ENCODE measurements at places on chromosomes 11 and 22.

DNA sequence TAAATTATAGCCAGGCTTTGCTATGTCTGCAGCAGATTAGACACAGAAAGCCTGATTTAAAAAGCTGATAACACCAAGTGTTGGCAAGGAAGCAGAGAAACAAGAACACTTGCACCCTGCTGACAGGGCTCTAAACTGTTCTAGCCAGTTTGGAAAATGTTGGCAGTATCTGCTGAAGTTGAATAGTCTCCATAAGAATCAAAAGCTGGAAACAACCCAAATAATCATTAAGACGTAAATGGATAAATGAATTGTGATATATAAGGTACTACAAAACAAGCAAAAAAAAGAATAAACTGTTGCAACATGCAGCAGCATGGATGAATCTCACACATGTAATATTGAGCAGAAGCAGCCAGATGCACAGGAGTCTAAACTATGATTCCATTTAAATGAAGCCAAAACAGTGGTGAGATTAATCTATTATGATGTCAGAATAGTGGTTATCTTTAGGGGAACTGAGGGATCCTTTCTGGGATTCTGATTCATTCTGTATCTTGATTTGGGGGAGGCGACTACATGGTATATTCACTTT is 40.4 kb upstream of the ADORA2A start:
- DNase-seq = no peak

- DNase-seq = no peak
Measured at GRCh38 chr22:49930596-49931412, 12.4 kb downstream of the CRELD2 start.

- DNase-seq = no peak
Measured at GRCh38 chr11:104907521-104908185, 9.4 kb upstream of the CASP12 start.

DNA sequence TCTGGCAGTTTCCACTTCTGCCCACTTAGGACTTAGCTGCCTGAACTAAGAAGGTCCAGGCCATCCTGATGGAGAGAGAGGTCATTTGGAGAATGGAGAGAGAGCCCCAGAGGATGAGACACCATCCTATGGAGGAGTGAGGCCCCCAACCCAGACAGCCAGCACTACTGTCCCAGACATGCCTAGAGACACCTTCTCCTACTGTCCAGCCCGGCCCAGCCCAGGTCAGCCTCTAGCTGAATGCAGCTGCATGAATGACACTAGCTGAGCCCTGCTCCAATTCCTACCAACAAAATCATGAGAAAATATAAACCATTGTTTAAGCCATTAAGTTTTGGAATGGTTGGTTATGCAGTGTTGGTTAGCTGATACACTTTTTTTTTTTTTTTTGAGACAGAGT is 47.4 kb downstream of the APOL3 start:
- no peak for DNase-seq

GRCh38 chr11:118979434-118979833 is 7.9 kb downstream of the FOXR1 start:
- peak; percentile 52 for DNase-seq

- no peak for DNase-seq
Measured at GRCh38 chr11:27367881-27368280, 4.9 kb upstream of the CCDC34 start.

- no peak for DNase-seq
Measured at GRCh38 chr11:125069008-125069407, 5.9 kb downstream of the SLC37A2 start.

- DNase-seq = no peak
Measured at GRCh38 chr11:13883042-13883441, 79.5 kb upstream of the SPON1 start.

DNA sequence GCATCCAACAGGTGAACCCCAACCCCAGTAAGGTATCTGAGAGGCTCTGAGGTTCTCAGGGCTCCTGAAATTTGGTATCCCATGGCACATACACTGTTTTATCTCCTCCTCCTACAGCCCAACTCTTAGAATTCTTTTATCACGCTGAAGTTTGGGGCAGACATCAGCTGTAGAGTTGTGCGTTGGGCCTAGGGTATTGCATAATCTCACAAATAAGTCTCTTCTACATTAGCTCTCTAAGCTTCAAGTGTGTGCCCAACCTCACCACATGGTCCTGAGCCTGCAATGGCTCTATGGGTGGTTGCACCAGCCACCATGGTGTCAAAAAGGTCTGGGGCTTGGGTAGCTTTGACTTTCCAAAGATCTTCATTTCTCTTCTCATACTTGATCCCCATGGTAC is 603.0 kb downstream of the BUD13 start:
- DNase-seq = peak; percentile 14

DNA sequence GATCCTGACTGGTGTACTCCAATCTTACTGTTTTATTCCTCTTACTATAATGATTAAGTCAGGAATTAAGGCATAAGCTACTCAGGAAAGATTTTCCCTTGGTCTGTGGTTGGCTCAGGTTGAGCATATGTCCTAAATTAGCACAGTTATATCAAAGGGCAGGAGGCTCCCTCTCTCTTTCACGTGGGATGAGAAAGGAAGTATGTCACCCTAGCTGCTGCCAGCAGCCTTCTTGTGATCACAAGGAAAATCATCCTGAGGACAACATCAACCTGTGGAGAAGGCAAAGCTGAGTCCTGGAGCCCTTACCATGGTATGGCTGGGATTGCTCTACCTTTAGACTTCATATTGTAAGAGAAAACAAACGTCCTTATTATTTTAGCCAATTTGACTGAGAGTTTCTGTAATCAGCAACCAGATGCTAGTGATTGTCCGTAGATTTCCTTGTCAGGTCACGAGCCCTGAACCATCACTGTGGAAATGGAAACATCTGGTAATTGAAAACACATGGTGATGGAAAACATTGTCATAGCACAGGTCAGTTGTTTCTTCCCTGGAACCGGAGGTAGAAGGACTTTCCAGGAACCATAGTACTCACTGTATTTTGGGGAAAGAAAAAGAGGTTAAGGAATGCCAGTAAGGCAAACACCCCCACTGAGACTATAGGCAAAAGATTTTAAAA is 40.6 kb upstream of the DEUP1 start:
- no peak for DNase-seq

DNA sequence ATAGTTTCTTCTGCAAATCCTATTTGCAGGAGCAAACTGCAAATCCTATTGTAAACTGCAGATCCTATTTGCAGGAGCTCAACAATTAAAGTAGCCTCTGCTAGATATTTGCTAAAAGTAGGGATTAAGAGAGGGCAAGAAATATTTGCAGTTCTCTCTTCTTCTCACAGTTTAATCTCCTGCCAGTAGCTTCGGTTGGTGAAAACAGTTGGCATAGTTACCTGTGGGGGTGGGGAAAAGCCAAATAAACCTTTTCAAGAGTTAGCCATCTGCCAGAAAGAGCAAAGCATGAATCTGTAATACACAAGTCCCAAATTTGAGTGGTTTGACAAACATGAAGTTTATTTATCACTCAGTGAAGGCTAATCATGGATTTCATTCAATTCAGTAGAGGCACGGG is 942.5 kb downstream of the JRKL start:
- DNase-seq = no peak

GRCh38 chr11:15275141-15275540 is 160.4 kb downstream of the INSC start:
- DNase-seq = no peak

GRCh38 chr11:35496416-35496815 is 29.0 kb downstream of the PAMR1 start:
- DNase-seq = no peak

- no peak for DNase-seq
Measured at GRCh38 chr11:14766585-14766984, 123.0 kb downstream of the PDE3B start.

DNA sequence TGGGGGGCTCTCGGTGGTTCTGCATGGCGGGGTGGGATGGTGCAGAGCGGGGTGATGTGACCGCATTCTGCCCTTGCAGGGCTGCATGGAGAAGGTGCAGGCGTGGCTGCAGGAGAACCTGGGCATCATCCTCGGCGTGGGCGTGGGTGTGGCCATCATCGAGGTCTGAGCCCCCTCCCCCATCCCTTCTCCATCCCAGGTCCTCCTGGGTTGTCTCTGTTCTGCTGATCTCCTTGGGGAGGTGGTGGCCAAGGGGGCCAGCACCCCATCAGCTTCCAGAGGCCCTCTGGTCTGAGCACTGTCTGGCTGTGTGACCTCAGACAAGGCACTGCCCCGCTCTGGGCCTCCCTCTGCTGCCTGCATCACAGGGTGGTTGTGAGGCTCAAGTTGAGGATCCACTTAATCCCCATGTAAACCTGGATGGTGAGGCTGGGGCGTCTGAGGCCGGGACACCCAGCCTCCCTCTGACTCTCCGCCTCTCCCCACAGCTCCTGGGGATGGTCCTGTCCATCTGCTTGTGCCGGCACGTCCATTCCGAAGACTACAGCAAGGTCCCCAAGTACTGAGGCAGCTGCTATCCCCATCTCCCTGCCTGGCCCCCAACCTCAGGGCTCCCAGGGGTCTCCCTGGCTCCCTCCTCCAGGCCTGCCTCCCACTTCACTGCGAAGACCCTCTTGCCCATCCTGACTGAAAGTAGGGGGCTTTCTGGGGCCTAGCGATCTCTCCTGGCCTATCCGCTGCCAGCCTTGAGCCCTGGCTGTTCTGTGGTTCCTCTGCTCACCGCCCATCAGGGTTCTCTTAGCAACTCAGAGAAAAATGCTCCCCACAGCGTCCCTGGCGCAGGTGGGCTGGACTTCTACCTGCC is 53.3 kb downstream of the CD82 start:
- peak; percentile 41 for DNase-seq

GRCh38 chr11:64970731-64971151 is 1.2 kb downstream of the MAJIN start:
- DNase-seq = no peak

DNA sequence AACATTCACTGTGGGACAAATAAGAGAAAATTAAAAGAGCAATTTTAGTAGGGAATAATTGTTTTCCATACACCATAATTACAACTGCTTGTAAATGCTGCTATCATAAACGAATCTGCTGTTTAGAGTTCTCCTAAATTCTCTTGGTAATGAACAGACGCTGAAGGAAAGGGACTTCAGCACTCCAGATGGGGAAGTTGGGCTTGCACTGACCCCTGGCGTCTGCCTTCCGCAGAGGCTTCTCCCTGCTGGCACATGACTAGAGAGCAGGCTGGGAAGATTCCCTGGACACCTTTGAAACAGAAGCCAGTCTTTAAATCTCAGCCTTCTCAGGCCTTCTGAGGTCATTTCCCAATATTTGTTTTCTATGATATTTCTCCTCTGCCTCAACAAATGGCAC is 84.1 kb downstream of the NXPE2 start:
- peak; percentile 75 for DNase-seq

DNA sequence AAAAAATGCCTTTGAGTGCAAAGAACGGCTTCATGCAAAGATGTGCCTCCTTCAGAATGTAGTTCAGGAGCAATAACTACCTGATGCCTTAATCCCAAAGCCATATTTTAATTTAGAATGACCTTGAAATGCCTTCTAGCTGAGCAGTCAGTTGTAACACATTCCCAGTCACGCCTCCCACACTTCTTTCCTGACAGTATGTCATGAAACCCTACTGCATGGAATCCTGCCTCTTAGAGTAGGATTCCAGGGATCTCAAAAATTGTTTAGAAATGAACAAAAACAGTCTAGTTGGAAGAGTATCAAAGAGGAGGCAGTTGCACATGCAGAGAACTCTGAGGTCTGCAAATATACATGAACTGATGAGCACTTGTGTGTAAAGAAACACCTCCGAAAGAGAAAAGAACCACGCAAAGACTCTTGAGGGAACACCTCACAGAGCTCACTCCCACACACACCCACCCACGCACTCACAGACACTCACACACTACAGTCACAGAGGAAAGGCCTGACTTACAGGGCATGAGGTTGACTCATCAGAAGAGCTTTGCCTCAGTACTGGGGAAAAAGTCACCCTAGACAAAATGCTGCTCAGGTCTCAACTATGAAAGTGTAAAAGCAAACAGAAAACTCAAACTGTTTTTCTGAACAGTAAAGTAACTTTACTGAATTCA is 77.4 kb downstream of the GGTLC2 start:
- DNase-seq = no peak

DNA sequence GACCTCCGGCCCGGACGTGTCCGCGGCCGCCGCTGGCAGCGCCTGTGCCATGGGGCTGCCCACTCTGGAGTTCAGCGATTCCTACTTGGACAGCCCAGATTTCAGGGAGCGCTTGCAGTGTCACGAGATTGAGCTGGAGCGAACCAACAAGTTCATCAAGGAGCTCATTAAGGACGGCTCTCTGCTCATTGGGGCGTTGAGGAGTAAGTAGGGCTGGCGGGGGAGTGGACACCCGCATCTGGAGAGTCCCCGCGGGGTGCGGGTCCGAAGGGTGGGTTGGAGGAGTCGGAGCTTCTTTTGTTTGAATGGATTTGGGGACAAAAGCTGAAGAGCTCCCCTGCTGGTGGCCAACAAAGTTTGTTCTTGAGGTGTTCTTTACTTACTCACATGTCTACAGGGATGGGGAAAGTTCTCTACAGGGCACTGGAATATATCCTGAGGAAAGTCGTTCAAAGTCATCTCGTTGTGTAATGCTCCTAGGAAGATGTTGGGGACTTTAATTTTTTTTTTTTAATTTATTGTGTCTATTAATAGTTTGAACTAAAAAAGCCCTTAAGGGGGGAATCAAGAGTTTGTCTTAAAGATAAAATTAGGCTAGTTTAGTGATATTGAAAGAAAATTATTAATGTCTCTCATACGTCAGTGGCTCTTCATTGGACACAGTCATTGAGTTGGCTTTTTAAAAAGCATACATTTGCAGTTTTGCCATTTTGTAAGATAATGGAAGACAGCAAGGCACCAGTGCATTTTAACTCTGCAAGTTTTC is 725 bp downstream of the ARHGAP42 start:
- DNase-seq = peak; percentile 78

GRCh38 chr22:34620832-34621231 is 445.1 kb upstream of the ISX start:
- no peak for DNase-seq

- peak; percentile 38 for DNase-seq
Measured at GRCh38 chr22:49997251-49997599, 15.3 kb downstream of the IL17REL start.

GRCh38 chr11:114158886-114159285 is 99.4 kb downstream of the ZBTB16 start:
- DNase-seq = no peak

- no peak for DNase-seq
Measured at GRCh38 chr11:82756765-82757639, 23.3 kb upstream of the FAM181B start.

GRCh38 chr11:101944923-101945322 is 28.6 kb upstream of the ANGPTL5 start:
- DNase-seq = no peak

- no peak for DNase-seq
Measured at GRCh38 chr11:8650401-8650990, 32.0 kb downstream of the TRIM66 start.

GRCh38 chr11:96139691-96140090 is 203.3 kb downstream of the MAML2 start:
- no peak for DNase-seq

DNA sequence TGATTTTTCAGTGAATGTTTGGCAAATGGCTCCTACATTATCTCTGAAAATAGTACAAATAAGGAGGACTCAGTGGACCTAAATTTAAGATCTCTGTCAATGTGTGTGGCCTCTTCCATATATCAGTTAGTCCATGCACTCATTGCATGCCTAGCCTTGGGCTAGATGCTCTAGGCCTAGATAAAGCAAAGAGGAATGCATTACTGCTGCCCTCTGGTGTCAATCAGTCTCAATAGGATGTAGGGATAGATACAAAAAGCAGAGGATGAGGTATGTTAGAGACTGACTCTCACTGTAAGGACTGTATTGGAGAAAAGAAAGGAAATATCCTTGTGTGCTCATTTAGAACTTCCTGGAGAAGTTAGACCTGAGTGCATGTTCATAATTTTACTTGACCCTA is 42.0 kb downstream of the MS4A2 start:
- no peak for DNase-seq

- no peak for DNase-seq
Measured at GRCh38 chr11:83502041-83502440, 215.9 kb upstream of the CCDC90B start.
